ENCODE measurements at places on chromosomes 1 and 21.

DNA sequence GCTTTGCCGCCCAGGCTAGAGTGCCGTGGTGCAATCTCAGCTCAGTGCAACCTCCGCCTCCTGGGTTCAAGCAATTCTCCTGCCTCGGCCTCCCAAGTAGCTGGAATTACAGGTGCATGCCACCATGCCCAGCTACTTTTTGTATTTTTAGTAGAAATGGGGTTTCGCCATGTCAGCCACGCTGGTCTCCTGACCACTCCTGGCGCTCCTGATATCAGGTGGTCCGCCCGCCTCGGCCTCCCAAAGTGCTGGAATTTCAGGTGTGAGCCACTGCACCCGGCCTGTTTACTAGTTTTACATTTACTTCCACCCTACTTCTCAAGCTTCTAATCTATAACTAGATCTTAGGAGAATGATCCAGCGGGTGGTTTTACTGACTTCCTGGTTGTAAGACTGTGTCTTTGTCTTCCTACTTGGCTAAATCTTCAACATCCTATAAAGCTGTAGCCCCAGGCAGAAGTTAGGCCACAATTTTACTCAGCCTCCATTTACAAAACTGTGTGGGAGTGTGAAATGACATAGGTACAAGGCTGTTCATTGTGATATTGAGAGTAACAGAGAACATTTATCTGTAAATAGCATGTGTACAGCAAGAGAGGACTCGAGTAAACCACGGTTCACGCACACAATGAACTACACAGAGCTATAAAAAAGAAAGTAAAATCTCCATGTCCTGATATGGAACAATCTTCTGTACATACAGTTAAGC lies 9.6 kb upstream of the POU2F1 start:
- DNase-seq: no peak

DNA sequence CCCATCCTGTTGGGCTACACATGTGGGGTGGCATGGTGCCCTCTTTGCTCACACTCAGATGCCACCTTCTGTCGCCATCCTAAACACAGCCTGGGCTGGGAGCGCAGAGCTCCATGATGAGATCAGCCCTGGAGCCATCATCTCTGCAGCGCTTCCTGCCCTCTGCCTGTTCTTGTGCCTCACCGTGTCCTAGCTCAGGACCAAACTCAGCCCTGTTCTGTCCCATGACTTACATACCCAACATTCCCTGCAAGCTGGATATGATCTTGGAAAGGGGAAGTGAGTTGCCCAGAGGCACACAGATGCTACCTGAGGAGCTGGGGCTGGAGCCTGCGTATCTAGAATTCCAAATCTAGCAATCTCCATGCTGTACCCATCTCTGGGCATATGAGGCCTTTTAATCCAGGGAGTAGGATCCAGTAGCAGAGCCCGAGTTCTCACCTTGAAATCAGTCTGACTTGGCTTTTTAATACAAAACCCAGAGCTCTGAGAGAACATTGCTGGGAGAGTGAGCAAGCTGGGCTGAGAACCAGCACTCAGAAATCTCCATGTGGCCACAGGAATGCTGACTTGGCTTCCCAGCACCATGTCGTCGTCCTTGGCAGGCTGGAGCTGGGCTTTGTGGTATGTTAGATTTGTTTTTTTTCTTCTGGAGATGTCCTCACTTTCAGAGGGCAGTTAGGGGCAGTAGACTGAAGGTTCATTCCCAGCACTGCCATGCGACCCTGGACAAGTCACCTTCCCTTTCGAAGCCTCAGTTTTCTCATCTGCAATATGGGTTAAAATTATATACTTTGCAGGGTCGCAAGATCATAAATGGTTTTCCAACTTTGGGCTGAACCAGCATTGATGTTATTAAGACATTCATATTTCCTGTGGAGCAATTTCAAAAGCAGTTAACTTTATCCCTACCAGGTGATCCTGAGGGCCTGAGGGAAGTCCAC lies 2.6 kb downstream of the ALPL start:
- DNase-seq: peak; percentile 62

DNA sequence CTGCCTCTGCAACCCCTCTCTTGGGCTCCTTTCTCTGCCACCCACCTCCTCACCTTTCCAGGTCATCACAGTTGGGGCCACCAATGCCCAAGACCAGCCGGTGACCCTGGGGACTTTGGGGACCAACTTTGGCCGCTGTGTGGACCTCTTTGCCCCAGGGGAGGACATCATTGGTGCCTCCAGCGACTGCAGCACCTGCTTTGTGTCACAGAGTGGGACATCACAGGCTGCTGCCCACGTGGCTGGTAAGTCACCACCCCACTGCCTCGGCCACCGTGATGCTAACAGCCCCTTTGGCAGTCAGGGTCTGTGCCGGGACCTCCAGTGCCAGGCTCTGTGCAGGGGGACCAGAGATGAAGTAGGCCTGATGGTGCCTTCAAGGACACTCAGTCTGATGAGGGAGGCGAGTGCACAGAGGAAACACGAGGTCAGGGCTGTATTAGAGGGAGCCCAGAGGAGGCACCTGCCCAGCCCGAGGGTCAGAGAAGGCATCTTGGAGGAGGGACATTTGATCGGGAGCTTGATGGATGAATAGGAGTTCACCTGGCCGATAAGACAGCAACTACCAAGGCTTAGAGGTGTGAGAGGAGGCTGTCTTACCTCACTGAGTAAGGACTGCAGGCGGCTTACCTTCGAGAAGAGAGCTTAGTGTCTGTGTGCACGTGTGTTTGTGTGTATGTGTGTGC lies 18.1 kb downstream of the PCSK9 start:
- no peak for DNase-seq

DNA sequence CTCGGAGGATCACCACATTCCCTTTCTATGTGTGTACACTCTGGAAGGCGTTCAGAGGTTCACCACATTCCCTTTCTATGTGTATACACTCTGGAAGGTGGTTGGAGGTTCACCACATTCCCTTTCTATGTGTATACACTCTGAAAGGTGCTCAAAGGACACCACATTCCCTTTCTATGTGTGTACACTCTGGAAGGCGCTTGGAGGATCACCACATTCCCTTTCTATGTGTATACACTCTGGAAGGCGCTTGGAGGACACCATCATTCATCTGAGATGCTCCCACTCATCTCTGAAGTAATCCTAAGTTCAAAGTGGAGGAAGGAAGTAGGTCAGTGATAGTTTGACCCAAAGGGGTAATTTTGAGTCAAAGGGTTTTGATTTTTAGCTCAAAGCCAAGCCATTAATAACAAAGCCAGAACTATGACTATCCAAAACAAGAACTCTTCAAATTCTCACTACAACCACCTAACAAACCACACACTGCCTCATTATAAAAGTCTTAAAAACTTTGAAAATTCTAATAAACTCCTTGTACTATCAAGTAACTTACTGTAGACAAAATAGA lies 32.9 kb downstream of the NRIP1 start:
- DNase-seq: no peak

- no peak for DNase-seq
These were observed 3.2 kb upstream of the IBA57 start for GRCh38 chr1:228162286-228163006.

GRCh38 chr1:51000160-51000559 lies 30.1 kb downstream of the CDKN2C start:
- DNase-seq: no peak

- no peak for DNase-seq
These were observed 940 bp upstream of the ATAD3A start for GRCh38 chr1:1510912-1511532.

- DNase-seq: no peak
These were observed 5.5 kb upstream of the PPIE start for GRCh38 chr1:39733161-39733560.

- no peak for DNase-seq
These were observed 8.2 kb downstream of the ACADM start for GRCh38 chr1:75732703-75733102.
